NCI-H774 (cell line): ENCODE measurements at places on chromosomes 5 and 9.

DNA sequence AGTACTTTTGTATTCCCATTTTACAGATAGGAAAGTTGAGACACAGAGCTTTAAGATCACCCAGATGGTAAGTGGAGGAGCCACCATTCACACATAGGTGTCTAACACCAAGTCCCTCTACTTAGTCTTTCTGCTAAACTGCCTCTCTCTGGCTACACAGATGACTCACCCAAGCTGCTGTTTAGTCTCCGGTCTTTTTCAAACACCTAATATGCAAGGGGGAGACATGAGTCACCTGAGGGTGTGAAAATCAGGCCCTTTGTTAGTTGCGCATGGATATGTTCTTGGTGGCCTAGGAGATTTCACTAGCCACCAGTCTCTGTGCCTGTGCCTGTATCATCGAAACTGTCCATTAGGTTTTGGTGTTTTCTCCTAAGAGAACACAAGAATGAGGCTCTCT, 117.8 kb downstream of the MAST4 start:
- no peak for DNase-seq

GRCh38 chr5:17238521-17239041, 21.1 kb downstream of the BASP1 start:
- no peak for DNase-seq

- DNase-seq = peak; percentile 37
These were observed 2.1 kb upstream of the HSPA4 start for GRCh38 chr5:133049726-133050048.

DNA sequence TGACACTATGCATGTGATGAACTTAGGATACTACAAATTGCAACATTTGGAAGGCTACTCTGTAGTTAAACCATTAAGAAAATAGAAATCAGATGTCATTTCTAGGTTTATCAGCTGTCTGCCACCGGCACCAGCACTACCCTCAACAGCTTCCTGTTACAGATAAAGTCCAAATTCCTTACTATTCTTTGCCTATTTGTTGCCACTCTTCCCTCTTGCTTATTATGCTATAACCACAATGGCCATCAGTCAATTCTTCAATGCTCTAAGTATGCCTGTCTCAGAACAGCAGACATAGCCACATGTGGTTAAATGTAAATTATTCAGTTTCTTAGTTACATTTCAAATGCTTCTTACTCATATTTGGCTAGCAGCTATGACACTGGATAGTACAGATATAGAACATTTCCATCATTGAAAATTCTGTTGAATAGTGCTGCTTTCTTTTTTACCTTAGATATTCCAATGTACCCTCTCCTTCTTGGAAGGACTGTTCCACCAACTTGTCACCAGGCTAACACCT, 21.0 kb downstream of the DHX29 start:
- DNase-seq = no peak

DNA sequence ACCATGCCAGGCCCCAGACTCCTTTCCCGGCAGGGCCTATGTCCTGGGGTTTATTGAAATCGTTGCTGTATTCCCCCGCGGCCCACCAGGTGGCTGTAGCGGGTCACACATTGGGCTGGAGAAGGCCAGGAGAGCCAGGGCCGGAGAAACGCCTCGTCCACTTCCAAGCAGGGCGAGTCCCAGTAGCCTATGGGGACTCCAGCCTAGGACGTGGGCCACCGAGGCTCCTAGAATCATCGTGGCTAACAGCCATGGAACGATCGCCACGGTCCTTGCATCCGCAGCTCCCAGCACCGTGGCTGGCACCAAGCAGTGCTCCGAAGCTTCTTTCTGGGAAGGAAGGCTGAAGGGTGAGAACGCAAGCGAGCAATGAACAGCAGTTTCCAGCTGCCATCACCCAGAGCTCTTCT, 87.7 kb downstream of the ENTREP1 start:
- DNase-seq = no peak
